ENCODE measurements at places on chromosomes 2 and 18.
A peak's percentile ranks its signal among the peaks of the same experiment; 100 is the strongest.

- no peak for DNase-seq
Observed at GRCh38 chr2:181787310-181788048, 104.1 kb upstream of the ITPRID2 start.

DNA sequence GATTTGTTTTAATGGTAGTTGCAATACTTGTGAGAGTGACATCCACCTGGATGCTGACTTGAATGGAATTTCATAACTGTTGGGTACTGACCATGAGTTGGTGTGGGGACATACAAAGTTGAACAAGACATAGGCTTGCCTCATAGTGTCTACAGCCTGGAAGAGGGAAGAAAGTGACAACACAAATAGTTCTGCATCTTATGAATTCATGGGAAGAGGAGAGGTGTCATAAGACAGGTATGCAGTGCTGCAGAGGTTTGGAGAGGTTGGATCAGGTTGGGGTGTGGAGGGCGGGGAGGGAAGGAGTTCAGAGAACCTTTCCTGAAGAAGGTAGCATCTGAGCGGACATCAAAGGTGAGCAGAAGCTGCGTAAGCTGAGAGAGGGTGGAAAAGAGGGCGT, 44.0 kb downstream of the HRH4 start:
- DNase-seq = no peak

- DNase-seq = no peak
Observed at GRCh38 chr18:57585855-57586250, 649 bp downstream of the FECH start.

DNA sequence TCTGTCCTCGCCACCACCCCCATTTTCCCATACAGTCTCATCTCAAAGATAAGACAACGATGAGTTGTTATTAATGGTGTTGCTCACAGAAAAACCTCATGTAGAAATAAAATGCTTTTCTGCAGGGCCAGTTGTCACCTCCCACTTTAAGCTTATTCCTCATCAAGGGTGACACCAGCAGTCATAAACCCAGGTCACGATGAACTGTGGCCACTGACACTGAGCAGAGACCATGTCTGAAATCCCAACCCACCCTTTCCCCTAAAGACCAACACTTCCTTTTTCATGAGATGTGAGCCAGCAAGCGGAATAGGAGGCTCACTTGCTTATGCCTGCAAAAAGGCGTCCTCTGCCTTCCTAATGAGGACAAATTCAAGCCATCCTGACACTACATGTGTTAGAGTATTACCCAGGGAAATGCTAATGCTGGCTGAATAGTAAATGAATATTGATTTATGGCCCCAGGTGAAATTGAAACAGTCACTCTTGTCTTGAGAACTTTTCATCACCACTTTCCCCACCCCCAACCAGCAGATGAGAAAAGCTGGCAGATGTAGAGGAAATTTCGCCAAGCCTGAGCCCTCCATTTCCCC, 228.4 kb downstream of the MGAT5 start:
- no peak for DNase-seq

DNA sequence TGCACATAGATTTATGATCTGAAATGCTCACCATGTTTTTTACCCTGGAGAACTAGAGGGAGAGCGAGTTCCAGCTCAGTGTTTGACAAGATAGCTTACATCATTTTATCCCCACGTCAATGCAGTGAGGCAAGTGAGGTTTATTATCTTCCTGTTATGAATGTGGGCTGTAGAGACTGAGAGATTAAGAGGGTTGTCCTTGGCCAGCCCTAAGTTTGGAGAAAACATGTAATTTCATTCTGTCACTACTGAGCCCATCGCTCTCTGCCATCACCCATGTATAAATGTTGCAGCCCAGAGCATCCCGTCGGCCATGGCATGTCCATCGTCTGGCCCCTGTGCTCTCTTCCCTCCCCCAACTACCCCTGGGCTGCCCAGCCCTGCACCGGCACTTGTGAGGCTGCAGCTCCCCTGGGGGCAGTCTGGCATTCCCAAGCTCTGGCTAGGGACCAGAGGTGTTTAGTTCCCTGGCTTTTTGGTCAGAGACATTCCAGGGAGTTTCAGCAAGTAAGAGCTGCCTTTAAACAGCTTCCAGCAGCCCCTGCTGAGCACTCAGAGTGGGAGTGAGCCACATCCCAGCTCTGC, 136.7 kb downstream of the ANTXR1 start:
- peak; percentile 77 for DNase-seq

DNA sequence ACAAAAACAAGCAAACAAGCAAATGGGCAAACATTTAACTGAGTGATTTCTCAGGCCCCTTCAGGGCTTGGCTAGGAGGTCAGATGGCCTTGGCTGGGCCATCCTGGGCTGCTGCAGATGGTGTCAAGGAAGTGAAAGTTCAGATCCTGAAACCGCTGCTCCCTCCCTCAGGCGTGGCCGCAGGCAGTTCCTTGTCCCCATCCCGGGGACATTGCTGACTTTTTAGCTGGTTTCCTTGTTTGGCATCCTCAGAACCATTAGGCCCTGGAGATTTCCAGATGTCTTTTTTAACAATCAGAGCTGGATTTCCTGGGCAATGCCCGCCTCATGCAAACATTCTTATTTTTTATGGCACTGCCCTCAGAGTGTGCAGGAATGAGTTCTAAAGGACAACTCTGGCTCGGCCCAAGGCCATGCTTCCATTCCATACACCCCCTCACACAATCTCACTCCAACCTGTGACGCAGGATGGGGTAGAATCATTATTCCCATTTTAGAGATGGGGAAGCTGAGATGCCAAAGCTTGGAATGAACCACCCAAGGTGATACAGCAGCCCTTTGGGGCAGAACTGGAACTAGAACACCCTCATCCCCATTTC, 86.1 kb upstream of the ZCCHC2 start:
- DNase-seq = no peak

GRCh38 chr2:56713161-56713676, 529.4 kb downstream of the CCDC85A start:
- peak; percentile 65 for DNase-seq

DNA sequence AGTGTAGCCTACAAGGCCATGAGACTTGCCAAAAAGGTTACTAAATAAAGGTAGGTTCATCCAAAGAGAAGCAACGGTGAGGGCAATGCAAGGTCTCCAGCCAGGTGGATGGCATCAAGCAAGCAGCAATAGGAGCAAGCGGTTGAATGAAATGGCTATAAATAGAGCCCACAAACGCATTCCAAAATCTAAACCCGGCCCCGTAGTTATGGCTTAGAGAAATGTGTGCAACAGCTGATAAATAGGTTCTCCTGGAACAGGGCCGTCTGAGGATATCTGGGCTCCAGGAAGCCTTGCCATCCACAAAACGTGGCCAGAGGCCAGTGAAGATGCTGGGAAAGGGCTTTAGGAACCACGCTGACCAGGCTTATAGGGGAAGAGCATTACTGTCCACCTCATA, 146.1 kb upstream of the PID1 start:
- DNase-seq = peak; percentile 28

GRCh38 chr2:175576875-175577274, 395.4 kb upstream of the ATP5MC3 start:
- no peak for DNase-seq

DNA sequence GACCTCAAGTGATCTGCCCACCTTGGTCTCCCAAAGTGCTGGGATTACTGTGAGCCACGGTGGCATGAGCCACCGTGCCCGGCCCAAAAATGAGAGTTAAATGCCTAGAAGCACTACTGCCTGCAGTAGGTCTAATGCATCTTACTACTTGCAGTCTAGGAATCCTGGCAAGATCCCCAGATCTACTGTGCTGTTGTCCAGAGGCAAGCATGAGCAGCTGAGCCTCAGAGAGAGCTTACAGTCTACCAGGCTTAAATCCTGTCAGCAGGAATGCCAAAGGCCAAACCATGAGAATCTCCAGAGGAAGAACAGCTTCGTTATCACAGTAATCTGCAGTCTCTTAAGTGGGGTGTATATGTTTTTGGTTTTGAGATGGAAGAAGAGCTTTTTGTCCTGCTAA, 54.4 kb downstream of the XRCC5 start:
- DNase-seq = no peak

DNA sequence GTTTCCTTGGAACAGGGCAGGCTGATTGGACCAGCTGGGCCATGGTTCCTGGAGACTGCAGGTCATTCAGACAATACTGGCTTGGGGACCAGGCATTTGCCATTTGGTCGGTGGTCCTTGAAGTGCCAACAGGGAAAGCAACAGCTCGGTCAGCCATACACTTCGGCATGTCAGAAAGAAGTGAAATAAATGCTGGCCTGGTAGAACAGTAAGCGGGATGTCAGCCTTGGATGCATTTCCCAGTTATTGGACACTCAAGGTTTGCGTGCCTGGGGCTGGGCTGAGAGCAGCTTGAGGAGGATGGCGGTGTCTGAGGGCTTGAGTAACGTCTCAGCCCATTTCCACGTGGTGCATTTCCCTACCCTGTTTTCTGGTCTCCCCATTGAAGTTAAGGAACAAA, 75.4 kb downstream of the NCK2 start:
- DNase-seq = no peak

- DNase-seq = peak; percentile 85
Observed at GRCh38 chr2:182715892-182716649, at the start of gene DNAJC10. DNAJC10 (plus strand) TSS chr2:182716257; CDS start chr2:182718087, 1,830 bp downstream.

DNA sequence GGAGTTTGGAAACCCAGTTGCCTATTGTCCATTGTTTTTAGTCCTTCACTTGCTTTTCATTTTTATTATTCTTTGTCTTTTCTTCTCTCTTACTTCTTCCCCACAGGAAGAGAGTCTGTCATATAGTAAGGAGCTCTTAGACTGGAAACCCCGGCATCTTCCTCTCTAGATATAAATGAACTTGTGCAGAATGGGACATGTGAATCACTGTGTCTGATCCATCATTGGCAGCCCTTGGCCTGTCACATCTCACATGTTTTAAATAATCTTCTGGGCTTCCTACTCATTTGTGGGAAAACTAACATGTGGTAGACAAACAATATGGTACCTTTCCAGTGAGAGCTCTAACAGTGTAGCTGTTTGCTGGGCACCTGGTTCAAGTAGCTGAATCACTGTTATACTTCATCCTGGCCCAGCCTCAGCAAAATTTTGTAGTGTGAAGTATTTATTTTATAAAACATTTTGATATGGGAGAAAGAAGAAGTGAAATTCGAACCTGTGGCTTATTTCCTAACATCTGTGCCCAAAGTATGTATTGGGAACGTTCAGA, 112.8 kb downstream of the PHLPP1 start:
- DNase-seq = peak; percentile 59

GRCh38 chr18:62522504-62523254, at the start of gene ZCCHC2:
ZCCHC2 (plus strand) TSS chr18:62523025; CDS start chr18:62523425, 400 bp downstream.
- peak; percentile 95 for DNase-seq
